ENCODE measurements at places on chromosomes 12 and 14.

DNA sequence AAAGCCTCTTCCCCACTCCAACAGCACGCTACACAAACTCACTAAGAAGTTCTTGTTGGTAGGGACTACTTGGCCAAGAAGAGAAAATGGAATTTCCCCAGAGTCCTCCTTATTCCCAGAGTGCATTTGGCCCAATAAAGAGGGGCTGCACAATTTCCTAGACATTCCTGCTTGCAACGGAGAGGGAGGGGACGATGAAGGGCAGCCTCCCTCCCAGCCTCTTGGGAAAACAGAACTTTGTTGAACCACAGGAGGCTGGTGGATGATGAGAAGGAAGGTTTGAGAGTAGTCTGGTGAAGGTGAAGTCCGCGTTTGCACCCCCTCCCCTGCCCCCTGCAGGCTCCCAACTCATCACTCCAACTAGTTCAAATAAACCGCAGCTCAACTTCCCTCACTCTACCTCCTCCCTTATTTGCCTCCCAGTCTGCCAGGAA, 19.1 kb upstream of the TBX3 start:
- no peak for DNase-seq

DNA sequence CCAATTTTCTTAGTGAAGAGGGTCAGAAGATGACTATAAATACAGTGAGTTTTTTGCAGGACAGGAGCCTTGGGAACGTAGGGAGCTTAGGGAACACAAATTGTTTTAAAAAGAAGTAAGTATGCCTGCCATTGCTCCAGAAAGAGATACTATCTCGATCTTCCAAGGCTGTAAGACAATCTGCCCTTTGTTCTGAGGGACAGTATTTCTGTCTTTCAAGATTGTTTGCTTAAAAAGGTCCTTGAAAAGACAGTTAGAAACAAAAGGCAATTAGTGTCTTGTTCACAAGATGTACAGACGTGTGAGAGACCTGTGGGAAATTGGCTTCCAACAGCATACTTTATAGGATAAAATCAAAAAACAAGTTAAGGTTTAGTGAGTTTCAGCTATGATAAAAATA, 321.2 kb upstream of the FAR2 start:
- DNase-seq: no peak

- DNase-seq: no peak
Measured at GRCh38 chr14:56138928-56139327, 20.7 kb downstream of the PELI2 start.

- no peak for DNase-seq
Measured at GRCh38 chr12:49961993-49962764, 507 bp downstream of the AQP5 start.

- DNase-seq: no peak
Measured at GRCh38 chr12:6822426-6823135, 960 bp downstream of the GPR162 start.

DNA sequence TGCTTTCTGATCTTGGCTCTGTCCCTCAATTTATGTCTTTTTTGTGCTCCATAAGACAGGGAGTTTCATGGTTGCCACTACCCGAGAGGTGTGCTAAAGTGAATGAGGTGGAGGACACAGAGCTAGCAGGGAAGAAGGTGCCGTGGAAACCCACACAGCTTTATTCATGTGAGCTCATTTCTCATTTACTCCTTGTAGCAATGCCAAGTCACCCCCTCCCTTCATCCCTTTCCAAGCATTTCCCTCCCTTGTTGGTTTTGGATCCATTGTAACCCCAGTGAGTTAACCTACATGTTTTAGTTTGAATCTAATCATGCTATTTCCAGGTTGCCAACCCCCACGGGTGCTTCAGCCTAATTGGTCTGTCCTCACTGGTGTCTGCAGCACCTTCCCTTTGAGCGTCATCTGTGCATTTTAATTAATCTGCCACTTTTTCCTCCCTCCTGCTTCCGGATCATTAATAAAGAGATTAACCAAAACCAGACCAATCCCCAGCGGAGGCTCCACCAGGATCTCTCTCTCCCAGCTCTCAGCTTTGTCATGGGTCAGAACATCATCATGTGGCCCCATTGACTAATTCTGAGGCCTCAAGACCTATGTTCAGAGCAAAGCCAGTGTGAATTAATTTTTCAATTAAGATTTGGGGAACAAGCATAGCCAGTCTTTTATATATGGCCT, 56.2 kb downstream of the NTF3 start:
- DNase-seq: no peak

DNA sequence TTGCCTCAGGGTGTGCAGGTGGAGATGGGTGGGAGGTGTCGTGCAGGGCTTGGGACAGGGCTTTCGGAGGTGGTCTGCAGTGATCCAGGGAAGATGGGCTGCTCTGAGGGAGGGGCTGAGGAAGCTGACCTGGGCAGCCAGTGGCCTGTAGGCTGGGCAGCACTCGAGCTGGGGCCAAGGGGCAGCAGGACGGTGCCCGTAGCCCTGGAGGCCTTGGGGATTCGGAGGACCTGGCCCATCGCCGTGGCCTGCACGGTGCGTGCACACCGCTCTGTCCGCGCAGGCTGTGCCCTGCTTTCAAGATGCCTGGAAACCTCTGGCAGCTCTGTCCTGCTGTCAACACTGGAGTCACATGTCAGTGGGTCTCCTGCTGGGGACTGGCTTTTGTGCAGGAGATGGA, 9.1 kb downstream of the PACS2 start:
- no peak for DNase-seq

DNA sequence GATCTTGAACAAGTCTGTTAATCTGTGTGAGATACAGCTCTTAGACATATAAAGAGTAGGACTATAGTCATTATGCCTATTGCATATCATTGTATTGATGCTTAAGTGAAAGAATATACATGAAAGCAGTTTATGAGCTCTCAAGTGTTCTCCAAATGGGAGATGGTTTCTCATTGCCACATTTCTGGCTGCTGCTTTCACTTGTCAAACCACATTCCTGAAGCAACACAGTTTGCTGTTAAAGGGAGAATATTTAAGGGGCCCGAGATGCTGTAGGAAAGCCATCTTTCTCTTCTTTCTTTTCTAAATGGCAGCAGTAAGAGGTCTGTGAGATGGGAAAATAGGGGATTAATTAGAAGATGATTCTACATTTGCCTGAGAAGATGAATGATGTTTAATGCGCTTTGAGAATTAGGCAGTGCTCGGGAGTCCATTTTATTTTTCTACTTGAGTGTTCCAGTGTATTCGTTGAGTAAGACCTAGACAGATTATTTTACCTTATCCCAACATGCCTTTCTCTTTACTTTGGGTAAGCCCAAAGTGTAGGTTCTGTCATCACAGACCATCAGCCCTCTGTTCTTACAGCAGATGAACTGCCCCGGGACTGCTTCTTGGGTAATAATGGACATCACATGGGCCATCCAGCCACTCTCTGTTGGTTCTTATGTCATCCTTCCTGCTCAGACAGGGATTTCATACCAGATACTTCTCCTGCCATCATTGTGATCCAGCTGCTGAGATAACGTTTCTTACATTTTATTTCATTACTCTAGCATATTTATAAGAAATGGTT, 35.6 kb downstream of the ANO4 start:
- no peak for DNase-seq

DNA sequence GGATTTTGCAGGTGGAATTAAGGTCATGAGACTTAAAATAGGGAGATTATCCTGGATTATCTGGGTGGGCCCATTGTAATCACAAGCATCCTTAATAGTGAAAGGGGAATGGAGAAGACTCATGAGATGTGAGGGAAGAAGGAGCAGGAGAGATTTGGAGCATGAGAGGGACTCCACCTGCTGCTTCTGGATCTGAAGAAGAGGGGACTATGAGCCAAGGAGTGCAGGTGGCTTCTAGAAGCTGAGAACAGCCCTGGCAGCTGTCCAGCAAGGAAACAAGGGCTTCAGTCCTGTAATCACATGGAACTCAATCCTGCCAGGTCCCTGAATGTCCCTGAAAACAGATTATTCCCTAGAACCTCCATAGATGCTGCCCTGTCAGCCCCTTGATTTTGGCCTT, 67.8 kb downstream of the PELI2 start:
- no peak for DNase-seq

DNA sequence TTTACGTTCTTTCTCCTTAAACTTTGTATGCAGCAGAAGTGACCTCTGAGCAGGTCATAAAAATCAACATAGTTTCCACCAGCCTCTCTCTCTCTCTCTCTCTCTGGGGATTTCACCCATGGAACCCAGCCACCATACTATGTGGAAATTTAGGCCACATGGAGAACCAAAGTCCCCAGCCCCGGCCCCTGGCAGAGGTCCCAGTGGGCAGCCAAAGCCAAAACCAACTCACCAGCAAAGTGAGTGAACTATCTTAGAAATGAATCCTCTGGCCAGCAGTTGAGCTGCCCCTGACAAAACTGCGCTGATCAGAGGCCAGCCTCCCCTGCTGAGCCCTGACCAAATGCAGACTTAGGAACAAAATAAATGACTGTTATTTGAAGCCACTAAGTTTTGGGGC, 9.2 kb downstream of the DUSP6 start:
- peak; percentile 42 for DNase-seq

- no peak for DNase-seq
Measured at GRCh38 chr12:118292836-118293235, 79.9 kb downstream of the TAOK3 start.

DNA sequence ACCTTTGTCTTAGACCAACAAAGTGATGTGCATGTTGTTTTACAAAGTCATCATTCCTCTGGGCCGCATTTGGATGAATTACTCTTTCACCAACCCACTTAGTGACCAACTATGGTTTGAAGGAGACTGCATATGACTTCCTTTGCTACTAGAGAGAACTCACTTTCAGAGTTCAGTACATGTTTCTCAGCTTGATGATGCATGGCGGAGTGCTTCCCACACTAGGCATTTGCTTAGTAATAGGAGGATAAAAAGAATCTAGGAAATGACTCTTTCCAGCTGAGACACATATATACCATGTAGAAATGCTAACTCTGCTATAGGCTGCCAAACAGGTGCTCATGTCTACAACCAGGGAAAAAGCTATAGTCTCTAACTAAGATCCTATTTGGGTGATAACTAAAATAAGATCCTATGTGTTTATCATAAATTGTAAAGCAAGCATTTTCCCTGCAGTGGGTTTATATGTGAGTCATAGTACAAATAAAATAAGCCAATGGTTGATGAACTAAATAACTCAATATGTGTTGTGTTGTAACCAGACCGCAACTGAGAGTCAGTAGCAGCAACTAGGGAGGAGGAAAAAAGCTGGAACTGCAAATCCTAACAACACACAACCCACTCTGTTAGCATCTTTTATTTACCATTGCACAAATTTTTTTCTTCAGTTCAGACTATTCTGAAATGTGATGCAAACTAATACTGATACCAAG, 87.2 kb downstream of the TSPAN8 start:
- DNase-seq: no peak

DNA sequence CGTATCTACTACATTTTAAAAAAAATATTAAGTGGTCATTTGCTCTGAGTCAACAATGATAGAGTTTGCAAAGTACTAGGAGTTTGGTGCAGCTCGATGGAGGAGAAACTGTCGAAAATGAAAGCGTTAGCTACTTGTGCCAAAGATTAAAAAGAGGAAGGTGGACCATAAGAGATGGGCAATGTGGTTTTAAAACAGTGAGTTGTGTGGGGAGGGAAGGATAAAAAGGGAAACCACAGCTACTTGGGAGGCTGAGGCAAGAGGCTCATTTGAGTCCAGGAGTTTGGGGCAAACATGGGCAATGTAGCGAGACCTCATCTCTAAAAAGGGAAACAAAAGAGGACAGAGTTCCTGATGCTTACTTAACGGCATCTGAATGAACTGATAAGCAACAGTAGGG, 18.2 kb upstream of the STRAP start:
- DNase-seq: no peak

DNA sequence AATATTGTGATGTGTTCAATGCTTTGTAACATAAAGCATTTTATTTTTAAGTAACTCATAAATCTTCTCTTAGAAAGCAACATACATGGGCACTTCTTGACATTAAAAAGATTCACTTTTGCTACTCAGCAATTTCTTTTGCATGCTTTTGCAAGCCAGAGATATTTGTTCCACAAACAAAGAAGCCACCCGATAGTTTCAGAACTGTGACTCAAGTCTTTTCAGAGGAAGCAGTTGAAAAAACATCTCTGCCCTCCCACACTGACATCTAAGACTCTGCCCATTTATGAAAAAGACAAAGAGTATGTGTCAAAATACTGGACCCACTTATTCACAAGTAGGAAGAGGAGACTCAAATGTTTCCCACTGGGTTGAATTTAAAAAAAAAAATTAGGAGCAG, 7.5 kb downstream of the APPL2 start:
- DNase-seq: no peak

GRCh38 chr12:26021534-26021933, 63.1 kb downstream of the RASSF8 start:
- DNase-seq: no peak

- no peak for DNase-seq
Measured at GRCh38 chr12:123032736-123033391, 52.4 kb downstream of the ARL6IP4 start.

DNA sequence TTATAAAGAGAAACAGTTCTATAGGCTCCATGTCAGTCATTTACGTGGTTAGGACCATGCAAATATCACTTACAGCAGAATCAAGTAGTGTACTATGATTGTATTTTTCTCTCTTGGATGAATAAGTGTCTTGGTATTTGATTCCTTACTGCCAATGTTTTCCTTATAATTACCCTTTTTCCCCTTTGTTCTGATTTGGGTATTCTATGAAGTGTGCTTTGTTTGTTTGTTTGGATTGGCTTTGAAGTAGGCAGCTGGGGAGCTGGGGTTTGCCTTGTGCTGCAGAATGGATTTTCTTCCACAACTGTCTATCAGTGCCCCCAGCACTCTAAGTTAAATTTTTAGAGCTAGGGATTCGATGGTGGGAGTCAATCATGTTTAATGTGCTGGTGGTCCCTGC, 12.4 kb downstream of the TMEM120B start:
- DNase-seq: no peak

DNA sequence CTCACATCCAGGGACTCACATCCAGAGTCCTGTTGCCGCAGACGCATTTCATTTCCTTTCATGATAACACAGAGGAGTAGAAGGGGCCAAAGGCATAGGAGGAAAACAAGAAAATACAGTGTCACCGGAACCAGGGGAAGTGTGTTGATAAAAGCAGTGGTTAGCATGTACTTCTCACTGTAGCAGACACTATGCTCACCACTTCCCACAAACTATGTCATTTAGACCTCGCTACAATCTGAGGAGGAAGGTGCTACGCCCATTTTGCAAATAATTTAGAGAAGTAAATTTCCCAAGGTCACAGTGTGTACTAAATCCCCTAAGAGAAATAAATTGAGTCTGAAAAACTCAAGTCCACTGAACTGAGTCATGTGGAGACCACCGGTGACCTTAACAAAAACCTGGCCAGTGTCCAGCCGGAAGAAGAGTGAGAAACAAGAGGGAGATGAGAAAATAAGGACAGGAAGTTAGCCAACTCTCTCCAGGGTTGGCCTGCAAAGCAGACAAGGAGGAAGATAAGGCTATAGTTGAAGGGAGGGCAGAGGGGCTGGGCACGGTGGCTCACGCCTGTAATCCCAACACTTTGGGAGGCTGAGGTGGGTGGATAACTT, 25.8 kb upstream of the TMCC3 start:
- no peak for DNase-seq
